ENCODE measurements at places on chromosomes 5 and 9.
A peak's percentile ranks its signal among the peaks of the same experiment; 100 is the strongest.

GRCh38 chr5:132681983-132682382, 8.2 kb downstream of the IL4 start:
- DNase-seq, result no peak

GRCh38 chr9:70049672-70050271, 6.1 kb downstream of the MAMDC2 start:
- no peak for DNase-seq

- DNase-seq, result no peak
These were observed 161.4 kb upstream of the TRPC7 start for GRCh38 chr5:136526791-136527190.

GRCh38 chr5:132260714-132261551, 3.4 kb downstream of the PDLIM4 start:
- DNase-seq, result peak; percentile 57

GRCh38 chr5:172683645-172684471, 42.8 kb downstream of the NEURL1B start:
- peak; percentile 9 for DNase-seq

All from fibroblast of skin of left biceps (primary cell).